ENCODE measurements at places on chromosomes 2 and 18. TPM values are rescaled to one million over a fixed set of nuclear protein-coding genes. Genes with fewer than 3 reads are reported as not detected.

IL36G gene
- not detected for total RNA-seq

UGT1A8 gene
- not detected for total RNA-seq

RPRM gene
- total RNA-seq: 5.6 TPM

DHRS9 gene
- 0.39 TPM for total RNA-seq

ANKRD30BL gene
- not detected for total RNA-seq

DNA sequence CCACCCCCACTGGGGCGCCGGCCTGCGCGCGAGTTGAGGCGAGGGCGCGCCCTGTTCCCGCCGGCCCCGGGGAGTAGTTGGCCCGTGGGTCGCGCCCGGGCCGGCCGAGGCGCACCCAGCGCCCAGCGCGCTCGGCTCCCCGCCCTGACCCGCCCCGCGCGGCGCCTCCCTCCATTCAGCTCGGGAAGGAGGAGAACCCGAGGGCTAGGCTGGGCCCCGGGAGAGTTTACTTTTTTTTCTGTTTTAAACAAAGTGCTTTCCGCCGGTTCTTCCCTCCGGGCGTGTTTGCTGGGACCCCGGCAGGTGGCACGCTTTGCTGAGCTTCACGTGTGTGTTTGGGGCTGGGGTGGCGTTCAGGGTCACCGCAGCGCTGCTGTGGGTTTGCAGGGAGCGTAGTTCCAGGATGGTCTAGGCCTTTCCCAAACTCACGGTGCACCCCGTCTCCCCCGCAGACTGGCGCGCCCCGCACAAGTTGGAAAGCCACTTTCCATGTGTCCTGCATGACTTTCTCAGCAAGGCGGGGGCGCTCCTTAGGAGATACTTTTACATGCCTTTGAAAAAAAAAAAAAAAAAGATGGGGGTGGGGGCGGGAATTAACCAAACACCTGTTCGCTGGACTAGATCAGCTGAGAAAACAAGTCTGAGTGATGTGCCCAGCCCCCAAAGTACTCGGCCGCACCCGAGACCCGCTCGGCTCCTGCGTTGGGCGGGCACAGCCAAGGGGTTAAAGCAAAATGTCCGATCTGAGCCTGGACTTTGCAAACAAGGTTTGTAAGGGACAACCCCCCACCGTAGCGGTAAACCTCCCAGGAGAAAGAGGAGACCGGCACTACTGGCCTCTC lies 825 bp downstream of the ITGA6 start:
- peaks cover 5% of the 10 kb centered on the region for H3K27me3 ChIP-seq
- H3K27ac ChIP-seq: no peak overlapping the region
- H3K4me1 ChIP-seq: no peaks in the 10 kb centered on the region
- DNase-seq: no peak
- no peaks in the 10 kb centered on the region for H3K36me3 ChIP-seq
- no peak overlapping the region for H3K4me3 ChIP-seq

DNA sequence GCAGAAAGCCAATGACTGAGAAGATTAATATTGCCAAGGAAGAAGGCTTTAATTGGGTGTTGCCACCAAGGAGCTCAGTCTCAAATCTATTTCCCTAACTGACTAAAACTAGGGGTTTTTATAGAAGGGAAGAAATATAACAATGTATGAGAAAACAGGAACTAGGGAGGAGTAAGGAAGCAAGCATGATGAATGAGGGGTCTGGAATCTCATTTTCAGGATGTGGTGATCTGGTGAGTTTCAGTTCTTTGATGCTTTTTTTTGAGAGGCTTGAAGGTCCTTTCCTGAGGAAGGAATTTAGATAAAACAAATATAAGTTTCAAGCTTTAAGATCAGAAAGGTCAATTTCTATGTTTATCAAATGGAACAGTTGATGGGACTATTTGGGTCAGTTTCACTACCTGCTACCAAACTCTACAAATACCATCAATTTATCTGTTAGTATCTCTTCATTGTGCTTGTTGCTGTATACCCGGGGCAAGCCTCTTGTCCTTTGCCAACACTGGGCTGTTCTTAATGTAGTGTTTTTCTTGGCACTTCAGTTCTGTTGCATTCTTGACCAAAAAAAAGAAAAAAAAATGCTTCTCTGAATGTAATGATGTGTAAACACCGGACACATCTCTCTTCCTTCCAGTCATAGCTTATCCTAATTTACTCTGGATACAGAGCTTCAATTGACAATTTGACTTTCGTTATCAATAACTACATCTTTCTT lies 357.0 kb downstream of the GALNT13 start:
- no peak overlapping the region for H3K27ac ChIP-seq
- DNase-seq: no peak
- no peaks in the 10 kb centered on the region for H3K4me1 ChIP-seq

DNA sequence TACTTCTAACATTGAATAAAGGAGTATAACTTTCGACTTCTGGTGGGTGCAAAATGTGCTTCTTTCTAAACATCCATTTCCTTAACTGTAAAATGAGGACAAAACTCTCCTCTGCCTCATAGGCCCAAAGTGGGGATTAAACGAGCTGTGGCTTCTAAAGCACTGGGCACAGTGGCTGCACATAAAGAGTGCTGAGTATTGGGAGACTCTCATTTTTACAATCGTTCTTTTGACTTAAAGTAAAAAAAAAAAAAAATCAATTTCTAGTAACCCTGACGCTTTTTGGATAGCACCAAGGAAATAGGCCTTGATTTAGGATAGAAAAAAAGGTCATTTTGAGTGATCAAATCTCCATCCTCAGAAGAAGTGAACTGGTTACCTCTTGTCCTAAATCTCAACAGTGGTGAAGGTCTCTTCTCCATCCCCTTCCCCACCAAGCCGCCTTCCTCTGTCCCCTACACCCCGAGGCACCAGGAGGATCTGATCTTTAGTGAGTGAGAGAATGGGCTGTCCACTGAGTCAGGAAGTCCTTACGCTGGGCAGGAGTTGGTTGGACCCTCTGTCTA lies 161.6 kb downstream of the DDX1 start:
- H3K4me3 ChIP-seq: no peak overlapping the region
- H3K36me3 ChIP-seq: no peaks in the 10 kb centered on the region
- H3K27ac ChIP-seq: no peak overlapping the region

- H3K27me3 ChIP-seq: no peaks in the 10 kb centered on the region
- peak overlapping the region; percentile 58 for H3K4me3 ChIP-seq
- DNase-seq: no peak
- peak overlapping the region; percentile 92 for H3K27ac ChIP-seq
- H3K36me3 ChIP-seq: no peaks in the 10 kb centered on the region
Measured at GRCh38 chr18:47150824-47151366, 595 bp upstream of the HDHD2 start.

- DNase-seq: no peak
- no peaks in the 10 kb centered on the region for H3K27me3 ChIP-seq
Measured at GRCh38 chr2:12861344-12861930, 144.7 kb downstream of the TRIB2 start.

DNA sequence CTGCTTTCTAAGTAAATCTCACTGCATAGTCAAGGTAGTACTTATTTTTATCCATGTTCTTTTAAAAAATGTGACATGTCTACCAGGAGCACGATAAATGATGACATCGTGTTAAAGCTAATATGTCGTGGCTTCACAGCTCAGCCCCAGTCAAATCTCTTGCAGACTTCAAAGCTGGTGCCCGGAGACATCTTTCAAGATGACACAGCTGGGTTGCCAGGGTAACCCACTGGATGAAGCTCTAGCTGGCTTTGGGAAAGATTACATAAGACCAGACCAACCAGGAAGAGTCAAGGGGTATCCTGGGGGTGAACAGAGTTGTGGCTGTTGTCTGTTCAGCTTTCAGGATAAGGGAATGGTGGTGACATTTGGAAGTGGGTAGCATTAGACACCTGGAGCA lies 67.8 kb downstream of the VSNL1 start:
- no peak overlapping the region for H3K4me3 ChIP-seq
- no peak overlapping the region for H3K27ac ChIP-seq
- no peaks in the 10 kb centered on the region for H3K36me3 ChIP-seq
- no peak for DNase-seq

DNA sequence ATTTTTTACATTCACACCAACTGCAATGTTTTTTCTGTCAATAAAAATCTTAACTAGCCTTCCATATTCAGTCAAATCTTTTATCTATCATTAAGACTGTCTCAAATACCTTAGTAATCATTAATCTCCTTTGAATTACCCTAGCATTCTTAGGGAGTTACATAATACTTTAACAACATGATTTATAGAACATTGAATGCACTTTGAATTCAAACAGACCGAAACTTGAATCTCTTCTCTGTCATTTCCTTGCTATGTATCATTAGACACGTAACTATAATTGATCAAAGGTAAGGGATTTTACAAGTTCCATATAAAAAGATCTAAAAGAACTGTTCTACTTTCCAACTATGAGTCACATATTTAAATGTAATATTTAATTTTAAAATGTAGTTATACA lies 330.9 kb downstream of the RIT2 start:
- no peaks in the 10 kb centered on the region for H3K27me3 ChIP-seq
- no peak overlapping the region for H3K4me3 ChIP-seq
- no peaks in the 10 kb centered on the region for H3K36me3 ChIP-seq
- H3K4me1 ChIP-seq: no peaks in the 10 kb centered on the region
- no peak for DNase-seq

GRCh38 chr18:77059294-77059916 lies 73.2 kb downstream of the MBP start:
- peaks cover 4% of the 10 kb centered on the region for H3K4me1 ChIP-seq
- H3K4me3 ChIP-seq: no peak overlapping the region
- DNase-seq: no peak
- H3K27me3 ChIP-seq: no peaks in the 10 kb centered on the region

GRCh38 chr2:74204436-74204835 lies 6.0 kb downstream of the MTHFD2 start:
- H3K4me3 ChIP-seq: no peak overlapping the region
- H3K27me3 ChIP-seq: no peaks in the 10 kb centered on the region
- no peak for DNase-seq
- peaks cover 5% of the 10 kb centered on the region for H3K4me1 ChIP-seq

DNA sequence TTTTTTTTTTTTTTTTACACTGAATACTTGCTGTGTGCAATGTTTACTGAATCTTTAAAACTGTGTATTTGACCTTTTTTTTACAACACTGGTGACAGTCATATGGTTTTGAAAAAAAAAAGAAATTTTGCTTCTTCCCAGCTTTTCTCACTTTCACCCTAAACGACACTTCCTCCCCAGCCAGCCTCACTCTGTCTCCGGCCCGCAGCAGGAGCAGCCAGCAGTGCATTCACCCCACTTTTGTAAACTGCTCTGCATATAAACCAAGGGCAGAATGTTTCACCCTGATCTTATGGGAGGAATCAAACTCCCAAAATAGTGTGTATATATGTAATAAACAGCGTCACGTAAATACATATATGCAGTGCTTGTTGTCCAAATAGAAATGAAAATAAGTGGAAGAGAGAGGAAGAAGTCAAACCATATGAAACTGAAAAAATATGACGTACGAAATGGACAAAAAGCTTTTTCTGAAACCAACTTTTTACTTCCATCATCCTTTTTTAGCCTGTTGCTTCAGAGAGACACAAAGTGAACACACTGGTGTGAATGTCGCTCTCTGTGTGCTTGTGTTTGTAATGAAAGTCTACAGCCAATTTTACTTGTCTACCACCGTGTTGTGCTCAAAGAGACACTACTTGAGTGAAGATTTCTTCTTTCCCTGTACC lies 54.2 kb downstream of the ZCCHC2 start:
- no peak overlapping the region for H3K4me3 ChIP-seq
- no peak overlapping the region for H3K27ac ChIP-seq
- no peak for DNase-seq
- H3K27me3 ChIP-seq: no peaks in the 10 kb centered on the region

DNA sequence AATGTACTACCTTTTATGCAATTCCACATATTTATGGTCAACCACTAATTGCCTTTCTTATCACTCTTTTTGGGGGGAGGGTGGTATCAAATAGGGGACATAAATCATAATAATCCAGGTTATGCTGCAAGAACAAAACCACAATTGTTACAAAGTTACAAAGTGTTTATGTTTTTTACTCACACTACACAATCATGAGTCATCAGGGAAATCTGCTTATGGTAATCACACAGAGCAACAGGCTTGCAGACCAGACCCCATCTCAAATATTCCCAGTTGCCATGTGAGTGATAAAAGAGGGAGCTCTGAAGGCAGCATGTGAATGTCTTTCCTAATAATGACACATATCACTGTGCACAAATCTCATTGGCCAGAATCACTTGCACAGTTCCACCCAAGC lies 304.7 kb upstream of the TMEFF2 start:
- no peaks in the 10 kb centered on the region for H3K27me3 ChIP-seq
- no peak overlapping the region for H3K27ac ChIP-seq
- no peaks in the 10 kb centered on the region for H3K4me1 ChIP-seq
- DNase-seq: no peak

DNA sequence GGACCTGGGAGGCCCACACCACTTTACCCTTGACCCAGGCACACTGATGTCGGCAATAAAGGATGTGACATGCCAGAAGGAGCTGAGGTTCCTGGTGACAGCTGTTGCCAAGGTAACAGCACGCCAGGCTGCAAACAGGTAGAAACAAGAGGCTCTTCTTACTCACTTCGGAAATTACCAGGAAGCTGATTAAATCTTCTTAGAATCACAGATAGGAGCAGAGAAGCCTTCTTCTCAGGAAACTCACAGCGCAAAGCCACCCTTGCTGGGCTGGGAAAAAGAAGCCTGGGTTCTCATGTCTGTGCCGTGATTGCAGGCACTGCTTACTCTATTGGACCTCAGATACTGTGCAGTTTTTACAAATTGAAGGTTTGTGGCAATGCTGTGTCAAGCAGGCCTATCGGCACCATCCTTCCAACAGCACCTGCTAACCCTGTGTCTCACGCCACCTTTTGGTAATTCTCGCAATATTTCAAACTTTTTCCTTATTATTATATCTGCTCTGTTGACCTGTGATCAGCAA lies 61.0 kb upstream of the TAF1B start:
- no peaks in the 10 kb centered on the region for H3K27me3 ChIP-seq
- DNase-seq: no peak
- H3K4me3 ChIP-seq: no peak overlapping the region
- H3K4me1 ChIP-seq: no peaks in the 10 kb centered on the region
- H3K36me3 ChIP-seq: no peaks in the 10 kb centered on the region
- no peak overlapping the region for H3K27ac ChIP-seq

- H3K27me3 ChIP-seq: no peaks in the 10 kb centered on the region
- H3K27ac ChIP-seq: no peak overlapping the region
- no peaks in the 10 kb centered on the region for H3K36me3 ChIP-seq
- H3K4me1 ChIP-seq: no peaks in the 10 kb centered on the region
- H3K4me3 ChIP-seq: no peak overlapping the region
Measured at GRCh38 chr2:119339562-119339923, 27.1 kb downstream of the C2orf76 start.

DNA sequence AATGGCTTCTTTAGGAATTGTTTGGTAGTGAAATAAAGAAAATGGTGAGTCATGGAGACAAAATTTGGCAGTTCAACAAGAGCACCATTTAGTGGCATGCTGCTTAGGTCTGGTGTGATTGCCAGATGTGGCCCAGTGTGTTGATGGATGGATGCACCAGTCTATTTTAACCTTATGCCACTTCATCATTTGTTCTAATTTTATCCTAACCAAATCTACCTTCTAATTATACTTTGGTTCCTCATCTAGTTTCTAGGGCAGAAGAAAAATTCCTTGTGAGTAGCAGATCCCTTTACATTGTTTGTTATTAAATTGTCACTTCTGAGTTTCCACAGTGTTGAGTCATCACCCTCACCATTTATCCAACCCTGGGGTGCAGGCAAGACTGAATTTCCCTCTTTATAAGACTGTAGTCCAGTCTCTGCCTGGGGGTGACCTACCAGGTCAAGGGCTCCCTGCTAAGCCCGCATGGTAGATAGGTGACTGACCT lies 32.5 kb downstream of the NABP1 start:
- DNase-seq: no peak
- no peaks in the 10 kb centered on the region for H3K36me3 ChIP-seq
- H3K27me3 ChIP-seq: no peaks in the 10 kb centered on the region
- no peak overlapping the region for H3K4me3 ChIP-seq
- H3K4me1 ChIP-seq: no peaks in the 10 kb centered on the region

Measured in adrenal gland (tissue), 19 donors.